CD8-positive, alpha-beta memory T cell (primary cell): ENCODE measurements at places on chromosomes 6 and 20. TPM values are rescaled to one million over a fixed set of nuclear protein-coding genes. Genes with fewer than 3 reads are reported as not detected.

GRCh38 chr6:106908386-106908840 lies 66.1 kb downstream of the CD24 start:
- no peaks in the 10 kb centered on the region for H3K27me3 ChIP-seq
- H3K27ac ChIP-seq: no peak overlapping the region
- H3K4me1 ChIP-seq: no peaks in the 10 kb centered on the region
- H3K36me3 ChIP-seq: no peaks in the 10 kb centered on the region
- DNase-seq: no peak

The ATP6V1G2 gene
- 2.0 TPM for total RNA-seq

The PPIL6 gene
- total RNA-seq: 0.13 TPM

- H3K27me3 ChIP-seq: no peaks in the 10 kb centered on the region
- H3K36me3 ChIP-seq: no peaks in the 10 kb centered on the region
- DNase-seq: no peak
- H3K4me3 ChIP-seq: no peak overlapping the region
These were observed 33.4 kb upstream of the SRPK1 start for GRCh38 chr6:35954333-35954732.

- H3K27ac ChIP-seq: no peak overlapping the region
- no peak overlapping the region for H3K4me3 ChIP-seq
- DNase-seq: no peak
- no peaks in the 10 kb centered on the region for H3K4me1 ChIP-seq
These were observed 254.4 kb downstream of the NRN1 start for GRCh38 chr6:5752391-5752680.

- H3K36me3 ChIP-seq: no peaks in the 10 kb centered on the region
- no peak for DNase-seq
- no peaks in the 10 kb centered on the region for H3K27me3 ChIP-seq
These were observed 38.4 kb downstream of the KIF25 start for GRCh38 chr6:168035661-168036545.

The MDC1 gene
- total RNA-seq: 59.4 TPM

GRCh38 chr20:50515471-50516106 lies 5.4 kb downstream of the PTPN1 start:
- H3K27me3 ChIP-seq: no peaks in the 10 kb centered on the region
- H3K36me3 ChIP-seq: no peaks in the 10 kb centered on the region
- DNase-seq: no peak
- H3K4me3 ChIP-seq: no peak overlapping the region
- H3K4me1 ChIP-seq: peaks cover 95% of the 10 kb centered on the region

The RBM12 gene
- total RNA-seq: 103 TPM

- no peaks in the 10 kb centered on the region for H3K4me1 ChIP-seq
- no peaks in the 10 kb centered on the region for H3K27me3 ChIP-seq
- H3K36me3 ChIP-seq: no peaks in the 10 kb centered on the region
- H3K4me3 ChIP-seq: no peak overlapping the region
- no peak overlapping the region for H3K27ac ChIP-seq
These were observed 100.1 kb downstream of the MYB start for GRCh38 chr6:135281227-135281626.

DNA sequence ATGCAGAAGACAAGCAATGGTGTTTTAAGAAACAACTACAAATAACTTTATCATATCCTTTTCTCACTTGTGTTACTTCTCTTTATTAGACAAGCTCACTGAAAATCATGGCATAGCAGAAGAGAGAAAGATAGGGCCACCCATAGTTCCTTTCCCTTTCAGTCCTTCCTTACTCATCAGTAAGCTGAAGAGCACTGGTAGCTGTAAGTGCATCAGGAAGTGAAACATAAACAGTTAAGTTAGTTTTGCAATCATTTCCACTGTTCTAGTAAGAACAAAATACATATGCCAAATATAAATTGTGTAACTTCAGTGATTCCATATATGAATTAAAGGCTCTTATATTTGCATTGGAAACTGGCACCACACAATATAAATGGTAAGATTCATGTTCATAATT lies 220.1 kb downstream of the HACE1 start:
- H3K4me3 ChIP-seq: no peak overlapping the region
- no peaks in the 10 kb centered on the region for H3K27me3 ChIP-seq
- no peaks in the 10 kb centered on the region for H3K4me1 ChIP-seq
- no peaks in the 10 kb centered on the region for H3K36me3 ChIP-seq
- DNase-seq: no peak

DNA sequence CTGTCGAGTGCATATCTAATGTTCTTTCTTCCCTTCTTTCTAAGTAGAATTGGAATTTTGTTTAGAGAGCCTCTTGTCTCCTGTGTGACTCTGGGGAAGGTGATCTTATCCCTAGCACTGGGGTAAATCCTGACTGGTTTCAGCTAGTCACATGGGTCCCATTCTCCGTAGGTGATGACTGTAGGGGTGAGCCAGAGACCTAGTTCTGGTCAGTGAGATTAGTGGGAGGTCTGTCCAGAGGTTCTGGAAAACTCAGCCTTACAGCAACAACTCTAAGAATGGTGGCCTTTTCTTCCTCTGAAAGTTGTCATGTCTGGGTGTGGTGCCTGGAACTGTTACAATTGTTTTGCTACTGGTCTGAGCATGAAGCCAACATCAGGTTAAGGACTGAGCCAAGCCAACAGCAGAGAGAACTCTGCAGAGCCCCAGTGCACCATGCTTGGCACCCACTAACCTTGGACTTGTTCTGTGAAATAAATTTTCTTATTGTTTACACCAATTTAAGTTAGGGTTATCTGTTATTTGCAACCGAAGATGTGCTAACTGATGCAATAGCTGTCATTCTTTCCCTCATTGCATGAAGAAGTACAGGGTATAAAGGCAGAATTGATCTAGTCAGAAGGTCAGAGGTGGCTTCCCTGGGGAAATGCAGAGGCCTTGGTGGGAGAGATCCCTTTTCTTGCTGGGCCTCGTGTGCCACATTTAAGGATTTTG lies 56.8 kb upstream of the TULP4 start:
- no peak overlapping the region for H3K27ac ChIP-seq
- H3K4me3 ChIP-seq: no peak overlapping the region
- H3K36me3 ChIP-seq: no peaks in the 10 kb centered on the region
- no peaks in the 10 kb centered on the region for H3K27me3 ChIP-seq

The HLA-DQB1 gene
- total RNA-seq: 22.7 TPM

GRCh38 chr6:69005199-69005598 lies 370.1 kb downstream of the ADGRB3 start:
- H3K36me3 ChIP-seq: no peaks in the 10 kb centered on the region
- no peak overlapping the region for H3K27ac ChIP-seq
- H3K4me3 ChIP-seq: no peak overlapping the region
- H3K27me3 ChIP-seq: no peaks in the 10 kb centered on the region
- H3K4me1 ChIP-seq: no peaks in the 10 kb centered on the region
- no peak for DNase-seq

DNA sequence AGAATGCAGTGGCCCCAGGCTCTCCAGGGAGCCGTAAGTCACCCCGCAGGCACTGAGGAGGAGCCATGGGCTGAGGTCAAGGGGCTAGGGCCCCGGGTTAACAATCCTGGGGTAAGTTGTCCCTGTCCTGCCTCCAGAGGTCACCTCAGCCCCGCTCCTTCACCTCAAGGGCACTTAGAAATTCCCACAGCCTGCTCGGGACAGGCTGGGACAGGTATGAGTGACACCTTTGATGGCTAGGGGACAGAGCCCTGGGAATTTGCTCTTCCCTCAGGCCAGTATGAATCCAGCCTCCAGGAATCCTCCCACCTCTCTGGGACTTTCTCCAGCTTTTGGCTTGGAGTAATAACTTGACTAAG lies 3.5 kb upstream of the GRM4 start:
- peaks cover 34% of the 10 kb centered on the region for H3K27me3 ChIP-seq
- H3K4me1 ChIP-seq: peaks cover 7% of the 10 kb centered on the region
- no peak overlapping the region for H3K27ac ChIP-seq
- H3K36me3 ChIP-seq: no peaks in the 10 kb centered on the region
- DNase-seq: no peak
